ENCODE measurements at places on chromosomes 2 and 18.

DNA sequence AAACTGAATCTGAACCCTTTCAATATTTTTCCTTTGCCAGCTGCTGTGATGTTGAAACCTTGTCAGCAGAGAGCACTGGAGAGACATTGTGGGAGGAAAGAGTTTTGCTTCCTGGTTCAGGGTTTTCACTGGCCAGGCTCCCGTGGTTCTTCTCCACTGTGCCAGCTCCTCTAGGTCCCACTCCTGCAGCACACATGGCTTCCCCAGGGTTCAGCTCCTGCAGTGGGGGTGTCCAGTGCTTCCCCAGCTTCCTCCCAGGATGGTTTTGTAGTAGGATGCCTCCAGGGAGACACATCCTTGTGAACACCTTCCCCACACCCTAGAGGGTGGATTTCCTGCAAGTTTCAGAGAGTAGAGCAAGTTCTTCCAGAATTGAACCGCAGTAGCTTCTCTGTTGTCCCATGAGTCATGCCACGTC lies 24.0 kb upstream of the SULT1C3 start:
- DNase-seq = no peak

- no peak for DNase-seq
These were observed 138.6 kb downstream of the DNER start for GRCh38 chr2:229575569-229576315.

- no peak for DNase-seq
These were observed 1.6 kb downstream of the BAZ2B start for GRCh38 chr2:159614534-159615366.

- no peak for DNase-seq
These were observed 13.9 kb upstream of the GULP1 start for GRCh38 chr2:188277786-188278185.

DNA sequence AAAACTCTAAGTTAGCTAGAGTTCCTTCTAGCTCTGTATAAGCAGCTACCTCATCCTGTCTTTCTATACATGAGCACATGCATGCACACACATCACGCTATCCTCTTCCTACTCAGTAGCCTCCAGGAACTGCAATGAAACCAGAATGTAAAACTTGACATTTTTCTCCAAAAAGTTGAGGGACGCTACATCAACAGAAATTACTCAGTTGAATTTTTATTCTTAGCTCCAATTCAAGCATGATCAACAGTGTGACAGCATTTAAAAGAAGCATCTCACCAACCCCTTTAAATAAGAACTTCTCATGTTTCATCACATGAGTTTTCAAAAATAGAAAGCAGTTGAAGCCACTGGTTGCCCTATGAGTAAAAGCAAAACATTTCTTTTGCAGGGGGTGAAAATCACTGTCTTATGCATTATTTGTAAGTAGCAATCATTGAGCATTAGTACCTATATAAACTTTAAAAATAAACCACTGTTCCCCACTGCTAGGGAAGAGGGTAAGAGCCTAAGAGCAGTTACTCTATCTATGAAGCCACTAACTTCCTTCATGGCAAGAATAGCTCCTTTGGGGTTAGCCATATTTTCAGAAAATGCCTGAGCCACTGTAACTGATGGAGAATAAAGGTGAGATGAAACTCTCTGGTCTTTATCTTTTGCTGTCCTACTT lies 77.9 kb upstream of the ARL5A start:
- no peak for DNase-seq

DNA sequence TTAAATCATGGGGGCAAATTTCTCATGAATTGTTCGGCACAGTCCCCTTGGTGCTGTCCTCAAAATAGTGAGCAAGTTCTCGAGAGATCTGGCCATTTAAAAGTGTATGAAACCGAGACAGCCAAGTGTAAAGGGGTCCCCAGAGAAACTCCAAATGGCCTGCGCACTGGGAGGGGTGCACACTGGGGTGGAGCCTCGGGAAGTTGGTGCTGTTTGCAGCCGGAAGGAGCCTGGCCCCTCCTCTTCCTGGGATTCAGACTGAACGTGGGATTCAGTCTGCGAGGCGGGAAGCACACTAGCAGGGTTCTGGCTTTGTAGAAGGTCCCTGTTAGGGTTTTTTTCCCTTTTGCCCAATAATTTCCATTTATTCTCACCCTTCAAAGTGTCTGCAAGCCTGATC lies 48.8 kb downstream of the RABL2A start:
- DNase-seq = no peak

DNA sequence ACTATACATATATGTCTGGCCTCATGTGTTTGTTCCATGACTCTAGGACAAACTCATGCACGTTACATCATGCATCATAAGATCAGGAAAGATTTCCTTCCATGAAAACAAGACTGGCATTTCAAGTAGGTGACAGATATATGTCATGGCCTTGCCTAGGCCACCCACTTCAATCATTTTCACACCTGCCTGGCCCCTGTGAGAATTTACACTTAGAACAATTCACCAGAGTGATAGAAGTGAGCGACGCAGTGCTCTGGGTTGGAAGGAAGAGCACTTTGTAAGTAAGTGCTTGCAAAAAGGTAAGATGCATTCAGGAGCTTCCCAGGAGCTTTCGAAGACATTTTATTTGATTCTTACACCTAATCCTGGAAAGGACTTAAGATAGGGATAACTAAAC lies 39.5 kb downstream of the TMEM163 start:
- no peak for DNase-seq

DNA sequence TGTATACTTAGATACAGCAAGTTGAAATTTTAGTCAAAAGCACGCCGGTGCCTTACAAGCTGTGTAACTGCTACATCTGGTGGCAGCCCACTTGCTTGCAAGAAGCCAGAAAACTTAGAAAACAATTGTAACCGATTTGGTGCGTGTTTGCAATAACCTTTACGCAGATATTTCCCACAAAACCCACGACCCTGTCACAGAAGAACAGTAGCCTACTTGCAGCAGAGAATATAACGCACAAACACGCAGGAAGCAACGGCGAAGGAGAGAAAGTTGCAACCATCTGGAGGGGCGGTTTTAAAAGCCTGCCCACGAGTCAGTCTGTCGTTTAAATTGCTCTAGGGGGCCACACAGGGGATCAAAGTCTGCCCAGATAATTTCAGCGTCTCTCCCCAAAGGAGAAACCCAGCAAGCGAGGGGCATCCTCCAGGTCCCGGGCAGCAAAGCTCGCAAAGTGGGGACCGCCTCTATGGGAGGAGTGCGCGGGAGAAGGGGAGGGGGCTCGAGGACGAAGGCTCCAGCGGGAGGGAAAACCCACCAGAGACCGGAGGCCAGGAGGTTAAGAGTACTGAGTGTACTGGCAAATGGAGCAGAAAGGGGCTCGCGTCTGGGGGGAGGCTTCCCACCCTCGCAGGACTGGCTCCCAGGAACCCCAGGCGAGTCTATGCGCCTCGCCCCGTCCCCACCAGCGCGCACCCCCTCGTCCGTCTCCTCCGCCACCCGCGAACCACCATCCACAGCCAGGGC lies 1.1 kb downstream of the TLK1 start:
- DNase-seq = peak; percentile 67

DNA sequence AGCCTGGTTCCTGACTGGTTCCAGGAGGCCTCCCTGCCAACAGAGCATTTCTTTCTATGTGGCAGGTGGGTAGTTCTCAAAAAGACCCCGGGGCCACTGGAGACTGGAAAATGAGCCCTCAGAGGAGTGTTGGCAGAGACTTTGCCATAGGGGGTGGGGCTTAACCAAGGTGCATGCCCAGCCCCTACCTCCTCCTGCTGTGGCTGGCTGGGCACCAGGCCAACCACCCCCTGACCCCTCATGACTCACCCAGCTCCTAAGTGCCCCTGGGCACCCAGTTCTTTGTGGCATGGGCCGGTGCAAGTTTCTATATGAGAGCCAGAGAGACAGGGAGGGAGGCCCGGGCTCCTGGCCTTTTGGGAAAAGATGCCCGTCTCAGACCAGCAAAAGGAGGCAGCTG lies 98.2 kb upstream of the SMAD2 start:
- no peak for DNase-seq

DNA sequence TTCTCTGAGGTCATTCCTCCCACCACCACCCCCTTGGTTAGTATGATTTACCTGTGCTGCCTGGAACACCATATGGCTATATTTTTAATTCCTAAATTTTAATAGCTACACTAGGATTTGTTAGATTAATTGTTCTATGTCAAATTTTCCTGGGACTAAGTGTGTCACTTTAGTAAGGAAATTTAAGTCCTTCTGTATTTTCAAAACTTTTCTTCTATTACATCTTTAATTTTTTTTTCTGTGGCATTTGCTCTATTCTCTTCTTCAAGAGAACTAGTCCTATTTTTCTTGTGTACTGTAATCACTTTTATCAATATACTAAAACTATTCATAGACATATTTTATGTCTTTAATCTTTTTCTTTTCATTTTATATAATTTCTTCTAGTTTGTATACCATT lies 456.9 kb downstream of the ARHGAP15 start:
- no peak for DNase-seq

DNA sequence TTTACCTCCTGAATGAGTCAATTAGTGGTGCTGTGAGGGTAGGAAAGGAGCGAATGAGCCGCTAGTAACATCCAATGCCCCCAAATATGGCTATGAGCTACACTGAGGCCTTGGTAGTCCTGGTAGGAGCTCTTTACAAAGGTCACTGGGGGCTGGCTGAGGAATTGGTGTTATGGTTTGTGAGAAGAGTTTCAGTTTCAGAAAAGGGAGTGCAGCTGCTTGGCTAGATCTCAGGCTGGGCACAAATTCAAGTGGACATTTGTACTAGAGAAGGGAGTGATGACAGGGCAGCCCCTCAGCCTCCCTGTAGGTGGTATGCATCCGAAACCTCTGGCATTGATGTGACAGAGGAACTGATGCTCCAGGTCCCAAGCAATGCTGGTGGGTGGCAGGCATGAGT lies 13.9 kb upstream of the PAIP2B start:
- no peak for DNase-seq

DNA sequence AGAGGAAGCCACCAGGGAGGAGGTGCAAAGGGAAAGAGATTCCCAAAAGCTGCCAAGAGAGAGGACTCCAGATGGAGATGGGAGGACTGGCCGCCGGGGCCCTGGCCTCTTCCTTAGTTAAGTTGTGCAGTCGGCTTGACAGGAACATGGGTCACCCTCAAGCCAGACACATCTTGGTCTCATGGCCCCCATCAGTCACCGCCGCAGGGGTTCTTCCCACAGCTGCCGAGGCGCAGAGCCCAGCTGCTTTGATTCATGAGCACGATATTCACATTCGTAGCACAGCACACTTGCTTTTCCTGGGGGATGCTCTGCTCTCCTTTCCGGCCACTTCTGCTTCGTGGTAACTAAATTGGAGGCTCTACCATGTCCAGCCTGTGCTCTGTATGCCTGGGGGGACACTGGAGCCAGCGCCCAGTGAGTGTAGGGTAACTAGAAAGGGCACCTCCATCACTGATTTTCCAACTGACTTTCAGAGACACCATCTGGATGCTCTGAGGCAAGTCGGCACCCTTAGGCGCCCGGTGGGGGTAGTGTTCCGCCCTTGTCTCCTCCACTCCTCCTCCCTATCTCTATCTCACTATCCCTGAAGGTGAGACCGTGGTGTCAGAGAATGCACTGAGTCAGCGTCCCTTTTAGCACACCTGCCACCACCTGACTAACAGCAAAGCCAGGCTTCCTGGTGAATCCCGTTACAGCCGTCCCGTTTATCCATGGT lies 13.3 kb downstream of the TWIST2 start:
- DNase-seq = no peak

- DNase-seq = no peak
These were observed 64.0 kb downstream of the HPCAL1 start for GRCh38 chr2:10366601-10367270.

- no peak for DNase-seq
These were observed 125.2 kb upstream of the ARL5A start for GRCh38 chr2:151953467-151953866.

- DNase-seq = no peak
These were observed 315.9 kb downstream of the DSEL start for GRCh38 chr18:67200665-67201064.

DNA sequence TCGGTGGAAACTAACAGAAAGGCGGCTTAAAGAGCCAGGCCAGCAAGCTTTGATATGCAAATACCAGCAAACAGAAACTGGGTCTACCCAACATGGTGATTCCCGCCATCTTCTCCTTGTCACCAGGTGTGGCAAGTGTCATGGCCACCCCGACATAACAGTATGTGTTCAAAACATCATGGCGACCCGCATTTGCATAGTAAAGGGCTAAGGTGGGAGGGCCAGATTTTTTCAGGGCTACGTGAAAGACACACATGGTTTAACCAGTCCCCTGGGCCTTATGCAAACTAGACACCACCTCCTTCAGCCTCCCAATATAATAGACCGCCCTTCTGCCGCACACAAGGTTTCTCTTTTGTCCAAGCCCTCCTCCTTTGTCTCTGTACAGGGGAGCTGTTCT lies 260.4 kb downstream of the METTL4 start:
- no peak for DNase-seq

DNA sequence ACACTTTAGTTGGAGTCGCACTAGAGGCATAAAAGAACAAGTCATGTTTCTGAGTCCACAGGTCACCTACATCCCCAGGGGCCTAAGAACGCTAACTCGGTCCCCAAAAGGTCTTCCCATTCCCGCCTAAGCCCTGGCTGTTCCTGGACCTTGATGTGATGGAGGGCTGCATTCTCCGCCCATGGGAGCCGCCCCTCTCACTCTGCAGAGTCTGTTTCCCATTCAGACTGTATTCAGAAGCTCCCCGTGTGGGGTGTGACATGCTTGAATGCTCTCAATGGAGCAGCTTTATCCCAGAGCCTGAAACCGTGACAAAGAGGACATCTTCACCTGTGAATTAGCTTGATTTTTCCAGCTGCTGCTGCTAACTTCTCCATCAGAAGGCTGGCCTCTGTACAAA lies 319.0 kb upstream of the KLHL29 start:
- no peak for DNase-seq

DNA sequence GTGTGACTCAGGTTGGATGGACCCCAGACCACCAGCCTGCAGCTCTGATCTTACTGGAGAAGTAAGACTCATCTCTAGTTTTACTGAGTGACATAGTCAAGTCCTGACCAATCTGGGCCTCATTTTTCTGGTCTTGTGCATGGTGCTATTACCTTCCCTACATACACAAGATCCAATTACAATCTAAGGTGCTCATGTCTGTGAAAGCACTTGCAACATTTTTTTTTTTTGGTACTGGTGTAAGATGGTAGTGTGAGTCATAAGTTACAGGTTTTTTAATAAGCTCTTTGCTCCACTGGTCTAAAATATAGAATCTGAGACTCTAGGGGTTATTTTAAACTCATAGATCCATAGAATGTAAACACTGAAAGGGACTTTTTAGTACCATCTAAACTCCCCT lies 117.3 kb upstream of the EFEMP1 start:
- DNase-seq = no peak

GRCh38 chr2:60717691-60718090 lies 38.4 kb upstream of the PAPOLG start:
- DNase-seq = no peak

GRCh38 chr18:3055816-3056215 lies 42.9 kb upstream of the LPIN2 start:
- no peak for DNase-seq

- DNase-seq = no peak
These were observed 135.5 kb upstream of the MC4R start for GRCh38 chr18:60508108-60508507.

GRCh38 chr2:119219873-119220272 lies 3.8 kb upstream of the STEAP3 start:
- no peak for DNase-seq

- DNase-seq = no peak
These were observed 37.9 kb downstream of the ODC1 start for GRCh38 chr2:10410001-10410822.
